ENCODE measurements at places on chromosomes 5 and 9. TPM values are rescaled to one million over a fixed set of nuclear protein-coding genes. Genes with fewer than 3 reads are reported as not detected.

Gene INSL6
- total RNA-seq: not detected

Gene BSPRY
- not detected for total RNA-seq

Gene SQSTM1
- 877 TPM for total RNA-seq

Gene FOXE1
- total RNA-seq: not detected

Gene SLC35D2
- 18.6 TPM for total RNA-seq

Gene MLLT3
- 11.5 TPM for total RNA-seq

Gene DIRAS2
- 0.34 TPM for total RNA-seq

Gene MEF2C
- 49.3 TPM for total RNA-seq

Gene C9orf152
- total RNA-seq: not detected

Gene MRPS27
- total RNA-seq: 49.4 TPM

Gene NPR3
- total RNA-seq: 45.4 TPM

Gene TMEM252
- not detected for total RNA-seq

Gene SLC6A19
- total RNA-seq: not detected

Gene FAM163B
- total RNA-seq: not detected

Gene PHF24
- total RNA-seq: 2.3 TPM

Gene RUSC2
- total RNA-seq: 14.8 TPM

Gene SETD9
- total RNA-seq: 26.1 TPM

Gene WNT8A
- not detected for total RNA-seq

Gene ANKRD33B
- 7.8 TPM for total RNA-seq

Gene CTSV
- 1.0 TPM for total RNA-seq

Gene ADAMTS13
- total RNA-seq: 1.9 TPM

Gene TSSK1B
- not detected for total RNA-seq

Gene KDM3B
- 61.4 TPM for total RNA-seq

Gene C5orf52
- total RNA-seq: not detected

Gene KCNN2
- 1.1 TPM for total RNA-seq

Gene POU4F3
- not detected for total RNA-seq

Gene BTNL3
- total RNA-seq: not detected

Gene NRARP
- 3.3 TPM for total RNA-seq

Gene NR4A3
- 8.8 TPM for total RNA-seq

Gene SPINK7
- total RNA-seq: not detected

Gene FOXD4L5
- total RNA-seq: not detected

Gene ORM2
- total RNA-seq: not detected

Gene FNBP1
- 40.5 TPM for total RNA-seq

Gene UGT3A1
- total RNA-seq: not detected

Gene PLAC8L1
- not detected for total RNA-seq

Gene PCA3
- total RNA-seq: 0.22 TPM
